Activated CD4-positive, alpha-beta T cell treated with anti-CD3 and anti-CD28 coated beads, Interleukin-2, amount 50 U/mL, for 24 hours (primary cell): ENCODE measurements at places on chromosomes 2 and 18.

DNA sequence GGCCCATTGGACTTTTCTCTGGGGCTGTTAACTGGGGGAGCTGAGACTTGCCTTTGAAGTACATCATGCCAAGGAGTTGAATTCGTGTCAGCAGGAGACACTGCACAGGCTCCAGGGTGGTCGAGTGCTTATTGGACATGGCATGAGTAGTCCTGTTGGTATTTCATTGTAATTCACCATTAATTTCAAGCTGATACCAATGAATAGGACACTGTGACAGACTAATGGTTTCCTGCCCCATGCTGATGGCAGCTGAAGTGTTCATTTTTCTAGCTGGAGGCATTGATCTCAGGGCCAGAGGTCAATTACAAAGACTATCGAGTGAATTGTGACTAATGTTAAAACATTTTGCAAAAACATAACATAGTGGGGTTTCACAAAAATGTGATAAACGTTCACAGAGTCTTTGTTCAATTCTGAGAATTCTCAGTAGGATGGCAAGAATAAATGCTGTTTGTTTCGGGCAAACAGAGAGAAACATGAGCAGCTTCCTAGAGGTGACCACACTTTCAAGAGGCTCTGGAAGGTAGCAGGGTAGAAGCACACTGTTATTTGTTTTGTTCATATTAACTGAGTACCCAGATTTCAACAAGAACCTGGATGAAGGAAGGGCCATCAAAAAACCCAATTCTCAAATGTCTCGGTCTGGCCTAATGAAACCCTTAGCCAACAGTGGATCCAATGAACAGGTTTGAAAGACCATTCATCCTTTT lies 90.6 kb upstream of the ARL4C start:
- no peak for DNase-seq

GRCh38 chr2:121705390-121705789 lies 31.3 kb downstream of the NIFK start:
- DNase-seq, result no peak

DNA sequence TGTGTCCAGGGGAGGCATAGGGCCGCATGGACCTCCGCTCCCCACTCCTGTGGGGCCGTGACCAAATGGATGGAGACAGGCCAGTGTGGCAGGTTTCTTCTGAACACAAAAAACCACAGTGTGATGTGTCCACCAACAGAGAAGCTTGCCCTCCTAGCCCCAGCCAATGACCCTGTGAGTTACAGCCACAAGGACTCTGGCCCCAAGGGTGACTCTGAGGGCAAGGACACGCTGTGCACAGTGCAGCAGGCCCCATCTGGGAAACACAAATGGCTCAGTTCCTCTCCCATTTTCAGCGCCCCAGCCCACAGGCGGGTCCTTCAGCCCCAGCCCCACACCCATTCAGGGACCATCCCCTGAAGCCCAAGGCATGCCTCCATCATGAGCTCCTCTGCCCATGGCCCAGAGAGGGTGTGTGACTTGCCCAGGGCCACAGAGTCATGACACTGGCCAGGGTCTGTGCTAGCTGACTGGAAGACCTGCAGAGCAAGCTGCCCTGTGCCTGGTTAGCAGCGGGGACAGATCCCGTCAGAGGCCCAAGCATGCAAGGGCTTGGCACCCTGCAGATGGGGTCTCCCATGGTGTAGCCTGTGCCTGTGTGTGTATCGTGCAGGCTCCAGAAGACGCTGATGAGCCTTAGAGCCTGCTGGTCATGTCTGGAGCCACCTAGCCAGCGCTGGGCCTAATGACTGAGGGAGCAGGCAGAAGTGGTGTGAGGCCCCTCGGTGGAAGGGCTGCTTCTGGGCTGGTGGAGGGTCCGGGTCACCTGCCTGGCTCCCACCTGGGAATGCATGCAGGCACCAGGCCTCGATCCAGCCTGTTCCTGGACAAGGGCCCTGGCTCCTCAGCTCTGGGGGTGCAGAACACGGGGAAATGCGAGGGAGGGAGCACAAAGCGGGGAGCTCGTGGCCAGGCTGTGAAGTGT lies 47.7 kb downstream of the HS6ST1 start:
- no peak for DNase-seq

GRCh38 chr2:180938451-180938850 lies 42.0 kb upstream of the UBE2E3 start:
- DNase-seq, result no peak

DNA sequence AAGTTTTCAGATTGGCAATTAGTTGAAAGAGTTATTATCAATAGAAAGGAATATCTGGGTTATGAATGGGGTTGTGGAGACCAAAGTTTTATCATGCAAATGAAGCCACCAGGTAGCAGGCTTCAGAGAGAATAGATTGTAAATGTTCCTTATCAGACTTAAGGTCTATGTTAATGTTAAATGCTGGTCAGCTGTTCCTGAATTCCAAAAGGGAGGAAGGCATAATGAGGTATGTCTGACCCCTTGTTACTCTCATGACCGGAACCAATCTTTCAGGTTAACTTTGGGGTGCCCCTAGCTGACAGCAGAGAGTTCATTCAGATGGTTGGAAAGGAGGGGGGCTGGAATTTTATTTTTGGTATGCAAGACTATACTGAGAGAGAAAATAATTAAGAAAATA lies 47.9 kb downstream of the RIT2 start:
- no peak for DNase-seq

- no peak for DNase-seq
Measured at GRCh38 chr2:9327873-9328352, 95.4 kb downstream of the ITGB1BP1 start.

GRCh38 chr2:218224186-218224585 lies 7.2 kb downstream of the ARPC2 start:
- DNase-seq, result no peak

GRCh38 chr2:8627019-8627691 lies 54.7 kb upstream of the ID2 start:
- no peak for DNase-seq

DNA sequence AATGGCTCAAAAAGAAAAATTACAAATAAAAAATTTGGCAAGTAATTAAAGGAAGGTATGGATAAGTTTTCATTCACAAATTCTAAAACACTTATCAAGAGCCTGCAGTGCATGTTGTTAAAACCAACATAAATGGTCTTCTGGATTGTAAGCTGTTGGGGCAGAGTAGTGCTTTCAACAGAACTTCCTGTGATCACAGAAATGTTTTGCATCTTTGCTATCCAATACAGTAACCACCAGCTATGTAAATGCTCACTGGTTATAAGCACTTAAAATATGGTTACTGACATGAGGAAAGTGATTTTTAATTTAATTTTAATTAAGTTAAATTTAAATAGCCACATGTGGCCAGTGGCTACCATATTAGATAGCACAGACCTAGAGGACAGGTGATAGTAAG lies 133.1 kb downstream of the NBAS start:
- no peak for DNase-seq

DNA sequence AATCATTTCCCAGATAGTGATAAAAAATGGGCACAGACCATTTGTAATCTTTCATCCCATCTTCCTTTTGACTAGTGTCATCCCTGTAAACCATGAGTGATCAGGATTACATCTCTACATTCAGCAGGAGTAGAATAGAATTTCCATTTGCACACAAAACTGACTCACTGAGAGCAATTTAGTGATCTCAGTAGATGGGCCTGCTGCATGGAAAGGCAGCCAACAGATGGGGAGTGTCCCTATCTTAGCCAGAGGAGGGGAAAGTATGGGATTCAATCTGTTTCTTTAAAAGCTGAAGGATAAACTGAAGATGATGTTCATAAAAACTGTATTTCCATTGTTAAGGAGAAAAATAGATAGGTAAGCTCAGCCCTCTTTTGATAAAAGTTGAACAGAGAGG lies 441.7 kb downstream of the ZNF521 start:
- DNase-seq, result no peak

DNA sequence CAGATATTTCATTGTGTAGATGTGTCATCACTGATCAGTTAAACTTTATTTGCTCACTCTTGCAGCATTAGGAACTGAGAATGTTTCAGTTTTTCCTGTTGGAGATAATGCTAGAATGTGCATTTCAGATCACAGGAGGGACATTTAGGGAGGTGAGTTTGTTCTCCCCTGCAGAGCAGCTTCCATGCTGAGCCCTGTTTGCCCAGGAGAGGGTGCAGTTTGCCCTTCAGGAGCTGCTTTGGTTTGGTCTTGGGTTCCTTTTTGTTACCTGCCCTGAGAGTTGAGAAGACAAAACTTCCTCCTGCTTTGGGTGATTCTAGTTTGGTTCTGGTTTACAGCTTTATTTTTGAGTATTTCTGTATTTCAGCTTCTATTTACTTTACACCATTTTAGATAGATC lies 49.9 kb downstream of the DGKD start:
- DNase-seq, result no peak

DNA sequence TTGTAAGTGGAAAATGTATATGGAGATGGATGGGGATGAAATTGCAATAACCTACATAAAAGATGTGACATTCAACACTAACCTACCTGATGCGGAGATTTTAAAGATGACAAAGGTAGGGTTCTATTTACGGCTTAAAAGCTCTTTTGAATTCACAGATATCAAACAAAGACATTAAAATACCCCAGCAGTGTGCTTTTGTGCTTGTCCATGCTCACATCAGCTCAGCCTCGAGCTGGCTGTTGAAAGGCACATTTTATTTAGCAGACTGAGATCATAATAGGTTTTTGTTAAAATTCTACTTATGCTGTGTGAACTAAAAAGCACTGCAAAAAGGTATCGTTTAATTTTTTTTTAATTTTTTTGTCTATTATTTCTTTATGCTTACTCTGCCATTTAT lies 96.0 kb upstream of the CDCA7 start:
- DNase-seq, result no peak
